Stimulated activated CD8-positive, alpha-beta memory T cell treated with anti-CD3 and anti-CD28 coated beads, Interleukin-4, amount 100 ng/mL, for 1 hour (primary cell): ENCODE measurements at places on chromosomes 7 and 10.

GRCh38 chr10:78330884-78331283 lies 297.2 kb downstream of the RPS24 start:
- no peak for DNase-seq

GRCh38 chr10:102118867-102119266 lies 1.3 kb downstream of the LDB1 start:
- no peak for DNase-seq

DNA sequence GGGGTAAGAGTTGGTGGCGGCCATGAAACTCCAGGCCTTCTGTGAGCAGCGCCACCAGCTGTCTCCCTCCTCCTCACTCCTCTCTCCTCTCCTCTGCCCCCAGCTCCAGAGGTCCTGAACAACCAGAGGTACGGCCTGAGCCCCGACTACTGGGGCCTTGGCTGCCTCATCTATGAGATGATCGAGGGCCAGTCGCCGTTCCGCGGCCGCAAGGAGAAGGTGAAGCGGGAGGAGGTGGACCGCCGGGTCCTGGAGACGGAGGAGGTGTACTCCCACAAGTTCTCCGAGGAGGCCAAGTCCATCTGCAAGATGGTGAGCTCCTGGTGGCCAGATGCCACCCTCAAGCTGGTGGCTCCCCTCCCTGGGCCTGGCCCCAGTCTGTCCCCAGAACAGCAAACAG lies 99.1 kb downstream of the RGS10 start:
- no peak for DNase-seq

DNA sequence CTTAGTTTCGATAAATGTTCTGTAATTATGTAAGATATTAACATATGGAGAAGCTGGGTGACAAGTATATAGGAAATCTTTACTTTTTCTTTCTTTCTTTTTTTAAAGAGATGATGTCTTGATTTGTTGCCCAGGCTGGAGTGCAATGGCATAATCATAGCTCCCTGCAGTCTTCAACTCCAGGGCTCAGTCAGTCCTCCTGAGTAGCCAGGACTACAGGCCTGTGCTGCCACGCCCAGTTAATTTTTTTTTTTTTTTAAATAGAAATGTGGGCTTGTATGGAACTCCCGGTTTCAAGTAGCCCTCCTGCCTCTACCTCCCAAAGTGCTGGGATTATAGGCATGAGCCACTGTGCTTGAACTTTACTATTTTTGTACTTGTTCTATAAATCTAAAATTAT lies 111.7 kb downstream of the POLL start:
- DNase-seq = no peak

GRCh38 chr7:103811997-103812396 lies 177.5 kb downstream of the RELN start:
- DNase-seq = no peak

DNA sequence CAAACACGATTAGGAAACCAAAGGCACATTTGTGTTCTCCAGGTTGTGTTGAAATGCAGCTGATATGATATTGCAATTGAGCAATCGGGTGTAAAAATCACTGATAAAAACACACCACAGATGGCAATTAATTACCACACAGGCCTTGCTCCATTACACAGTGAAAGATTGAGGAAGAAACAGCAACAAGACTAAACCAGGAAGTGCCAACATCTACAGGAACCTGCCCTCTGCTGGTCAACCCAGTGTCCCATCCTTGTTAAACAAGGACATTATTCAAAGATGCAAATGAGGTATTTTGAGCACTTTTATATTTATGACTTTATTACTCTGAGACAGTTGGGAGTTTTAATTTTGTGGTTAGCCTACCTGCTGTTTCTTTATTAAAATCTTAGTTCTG lies 765.6 kb upstream of the GHITM start:
- DNase-seq = no peak

DNA sequence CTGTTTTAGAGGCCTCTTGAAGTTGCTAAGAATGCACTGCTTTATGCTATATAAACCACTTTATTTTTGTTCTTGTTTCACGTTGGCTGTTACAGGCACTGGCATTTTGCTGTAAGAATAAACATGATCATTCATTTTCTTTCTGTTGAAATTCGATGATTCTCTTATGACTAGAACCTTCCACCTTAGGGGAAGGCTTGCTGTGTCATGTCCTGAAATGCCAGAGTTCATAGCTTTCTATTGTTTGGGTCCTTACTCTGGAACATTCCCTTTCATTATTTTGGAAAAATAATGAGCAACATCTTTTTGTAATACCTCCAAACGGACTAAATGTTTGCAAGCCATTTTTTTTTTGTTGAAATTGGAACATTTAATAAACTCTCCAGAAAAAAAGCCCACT lies 495.1 kb upstream of the POT1 start:
- no peak for DNase-seq

DNA sequence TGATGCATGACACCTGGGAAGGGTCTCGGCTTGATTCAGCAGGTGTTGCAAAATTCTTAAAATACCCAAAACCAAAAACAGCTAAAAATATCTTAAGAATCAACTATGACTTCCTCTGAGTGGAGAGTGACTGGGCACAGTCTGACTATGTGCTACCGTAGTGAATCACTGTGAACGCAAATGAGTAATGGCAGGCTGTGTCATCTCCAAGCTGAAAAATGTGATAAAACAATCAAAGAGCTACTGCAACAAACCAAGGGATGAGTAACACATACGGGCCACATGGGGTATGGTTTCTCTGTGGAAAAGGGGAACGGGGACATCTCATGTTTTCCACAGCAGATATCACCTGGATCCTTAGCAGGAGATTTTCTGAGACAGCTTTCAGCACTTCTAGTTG lies 127.5 kb downstream of the ABCA13 start:
- no peak for DNase-seq

DNA sequence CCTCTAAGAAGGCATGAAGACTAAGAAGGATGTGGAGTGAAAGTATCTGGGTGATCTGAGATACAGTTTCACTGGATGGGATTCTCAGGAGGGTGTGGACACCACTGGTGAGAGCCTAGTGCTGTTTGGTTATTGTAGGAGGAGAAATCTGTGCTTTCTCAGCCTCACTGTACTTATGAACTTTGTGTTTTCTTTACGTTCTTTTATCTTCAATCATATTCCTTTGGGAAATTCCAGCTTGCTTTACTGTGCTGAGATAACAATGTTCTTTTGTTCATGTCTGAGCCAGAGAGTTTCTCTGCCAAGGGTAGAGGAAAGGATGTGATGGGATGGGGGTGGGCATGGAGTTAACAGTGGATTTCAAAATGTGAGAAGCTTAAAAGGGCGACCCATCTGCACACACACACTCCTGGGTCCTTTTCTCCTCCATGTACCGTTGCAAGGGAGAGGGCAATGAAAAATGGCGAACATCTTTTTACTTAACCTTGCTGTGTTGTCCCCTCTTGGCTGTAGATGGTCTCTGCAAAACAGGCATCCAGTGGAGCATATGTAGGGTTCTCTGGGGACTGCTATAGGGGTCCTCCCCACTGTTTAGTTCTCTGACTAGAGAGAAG lies 25.0 kb upstream of the TAX1BP1 start:
- DNase-seq = no peak

DNA sequence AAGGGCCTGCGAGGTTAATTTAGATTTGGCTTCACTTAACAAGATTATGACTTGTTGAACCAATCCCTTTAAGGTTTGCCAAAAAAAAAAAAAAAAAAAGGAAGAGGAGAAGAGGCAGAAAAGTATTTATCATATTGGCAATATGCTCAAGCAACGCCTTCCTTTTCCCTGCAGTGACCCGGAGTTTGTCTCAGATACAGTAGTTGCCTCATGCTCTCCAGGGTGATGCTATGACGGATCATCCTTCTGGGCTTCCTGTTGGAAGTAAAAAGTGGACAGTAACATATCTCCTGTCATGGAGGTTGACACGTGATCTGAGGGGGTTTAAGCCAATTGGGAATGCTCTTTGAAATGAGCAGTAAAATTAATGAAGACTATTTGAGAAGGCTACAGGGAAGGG lies 117.3 kb downstream of the BMPER start:
- DNase-seq = no peak

GRCh38 chr10:60427148-60427547 lies 37.5 kb upstream of the ANK3 start:
- no peak for DNase-seq

- no peak for DNase-seq
These were observed 3.0 kb upstream of the HMX2 start for GRCh38 chr10:123144697-123145541.

GRCh38 chr10:50613150-50613549 lies 10.6 kb downstream of the SGMS1 start:
- DNase-seq = no peak

DNA sequence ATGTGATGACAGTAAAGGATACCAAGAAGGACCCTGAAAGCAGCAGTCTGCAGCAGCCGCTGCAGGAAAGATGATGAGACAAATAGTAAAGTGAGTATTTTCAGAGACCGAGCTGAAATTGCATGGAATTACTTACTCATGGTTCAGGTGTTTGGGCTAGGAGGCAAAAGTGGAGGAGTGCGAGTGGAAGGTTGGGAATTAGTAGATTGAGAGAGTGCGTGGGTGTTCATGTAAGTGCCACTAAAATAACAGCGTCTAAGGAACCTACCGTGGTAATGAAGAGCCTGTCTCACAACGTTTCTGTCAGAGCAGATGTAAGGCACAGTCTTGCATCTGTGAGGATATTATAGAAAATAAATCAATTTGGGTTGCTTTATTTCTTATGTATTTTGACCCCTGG lies 48.3 kb upstream of the FMC1 start:
- DNase-seq = no peak

DNA sequence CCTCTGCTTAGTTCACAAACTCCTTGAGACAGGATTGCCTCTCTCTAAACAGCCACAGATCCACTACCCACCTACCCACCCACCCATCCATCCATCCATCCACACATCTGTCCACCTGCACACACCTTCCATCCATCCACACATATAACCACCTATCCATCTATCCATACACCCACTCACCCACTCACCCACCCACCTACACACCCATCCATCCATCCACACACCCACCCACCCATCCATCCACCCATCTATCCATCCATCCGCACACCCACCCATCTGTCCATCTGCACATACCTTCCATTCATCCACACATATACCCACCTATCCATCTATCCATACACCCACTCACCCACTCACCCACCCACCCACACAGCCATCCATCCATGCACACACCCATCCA lies 9.7 kb downstream of the TECPR1 start:
- DNase-seq = no peak

GRCh38 chr10:1577945-1578344 lies 159.4 kb downstream of the ADARB2 start:
- DNase-seq = no peak

DNA sequence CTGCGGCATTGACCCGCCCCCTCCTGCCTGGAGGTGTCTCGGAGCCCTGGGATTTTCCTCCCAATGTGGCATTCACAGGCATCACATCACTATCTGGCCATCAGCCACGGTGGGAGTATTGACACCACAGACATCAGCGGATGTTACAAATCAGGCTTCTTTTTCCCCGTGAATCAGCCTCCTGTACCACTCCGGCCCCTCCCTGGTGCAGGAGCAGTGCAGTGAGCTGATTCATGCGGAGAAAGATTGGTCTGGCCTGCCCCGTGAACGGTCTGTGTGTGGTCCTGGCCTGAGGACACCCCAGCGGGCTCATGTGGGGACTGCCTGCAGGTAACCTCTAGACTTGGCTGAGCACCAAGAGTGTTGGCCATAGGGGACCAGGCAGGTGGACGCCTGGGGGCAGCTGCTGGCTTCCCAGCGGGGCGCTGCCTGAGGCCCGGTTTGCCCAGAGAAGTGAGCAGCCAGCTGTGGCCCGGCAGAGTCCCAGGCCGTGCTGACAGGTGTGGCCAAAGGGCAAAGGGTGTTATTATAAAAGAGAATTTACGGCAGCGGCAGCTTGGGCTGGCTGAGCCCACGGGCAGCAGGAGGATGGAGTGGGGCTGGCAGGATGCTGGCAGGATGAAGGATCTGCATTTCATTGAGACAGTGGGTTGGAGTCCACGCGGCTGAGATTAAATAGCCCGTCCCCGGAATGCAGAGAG lies 32.1 kb upstream of the GNA12 start:
- no peak for DNase-seq

DNA sequence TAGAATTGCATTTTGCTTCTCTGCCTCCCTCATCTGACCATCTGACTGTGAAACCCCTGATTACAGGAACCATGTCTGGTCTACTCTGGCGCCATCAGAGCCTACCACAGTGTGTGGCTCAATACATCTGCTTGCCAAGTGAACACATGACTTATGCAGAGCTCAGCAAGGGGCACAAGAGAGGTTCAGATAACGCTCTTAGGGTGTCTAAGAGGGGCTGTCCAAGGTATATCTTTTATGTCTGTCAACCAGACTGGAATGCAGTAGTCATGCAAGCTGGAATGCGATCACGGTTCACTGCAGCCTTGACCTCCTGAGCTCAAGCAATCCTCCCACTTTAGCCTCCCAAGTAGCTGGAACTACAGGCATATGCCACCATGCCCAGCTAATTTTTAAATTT lies 10.3 kb upstream of the RRP12 start:
- DNase-seq = no peak

DNA sequence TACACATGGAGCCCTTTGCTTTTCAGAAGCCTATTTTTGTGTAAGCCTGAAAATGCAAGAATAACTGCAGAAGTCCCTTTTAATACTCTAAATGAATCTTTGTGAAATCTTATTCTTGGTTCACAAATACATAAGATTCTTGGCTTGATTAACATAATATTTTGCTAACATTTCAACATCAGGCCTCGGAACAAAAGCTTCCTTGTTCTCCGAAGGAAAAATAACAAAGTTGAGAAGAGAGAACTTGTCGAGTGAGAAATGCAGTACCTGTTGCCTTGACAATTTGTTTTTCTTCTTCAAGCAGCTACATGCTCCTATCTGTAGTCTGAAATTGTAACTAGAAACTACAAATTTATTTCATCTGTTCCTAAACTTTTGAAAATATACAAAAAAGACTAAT lies 8.5 kb downstream of the NT5C2 start:
- DNase-seq = no peak

GRCh38 chr10:69474742-69475432 lies 23.6 kb downstream of the TSPAN15 start:
- DNase-seq = no peak

GRCh38 chr10:3654496-3654895 lies 130.5 kb downstream of the KLF6 start:
- DNase-seq = no peak

DNA sequence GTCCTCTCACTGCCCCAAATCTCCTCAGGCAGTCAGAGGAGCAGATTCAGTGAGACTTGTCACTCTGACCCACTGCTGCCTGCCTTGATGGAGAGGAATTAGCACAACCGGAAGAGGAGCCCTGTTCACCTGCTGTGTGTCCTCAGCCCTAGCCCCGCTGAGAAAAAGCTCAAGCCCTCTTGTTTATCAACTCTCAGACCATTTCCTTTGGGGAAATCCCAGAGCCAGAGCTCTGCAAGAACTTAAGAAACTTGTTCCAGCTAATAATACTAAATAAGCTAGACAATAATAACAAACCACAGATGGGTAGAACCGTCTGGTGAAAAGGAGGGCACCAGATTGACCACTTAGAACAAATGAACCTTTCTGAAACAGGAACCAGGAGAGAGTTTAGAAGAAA lies 37.7 kb upstream of the ITGB1 start:
- DNase-seq = no peak

GRCh38 chr7:70787286-70787685 lies 344.7 kb upstream of the GALNT17 start:
- no peak for DNase-seq
